Cortex of kidney (tissue), 1 donor: ENCODE measurements at places on chromosomes 2 and 18.

GRCh38 chr2:122610948-122611609, 855.6 kb downstream of the TSN start:
- no peak for DNase-seq

GRCh38 chr2:128801576-128801975, 482.9 kb upstream of the HS6ST1 start:
- DNase-seq, result no peak

GRCh38 chr2:201837824-201838431, 31.6 kb downstream of the CDK15 start:
- no peak for DNase-seq

DNA sequence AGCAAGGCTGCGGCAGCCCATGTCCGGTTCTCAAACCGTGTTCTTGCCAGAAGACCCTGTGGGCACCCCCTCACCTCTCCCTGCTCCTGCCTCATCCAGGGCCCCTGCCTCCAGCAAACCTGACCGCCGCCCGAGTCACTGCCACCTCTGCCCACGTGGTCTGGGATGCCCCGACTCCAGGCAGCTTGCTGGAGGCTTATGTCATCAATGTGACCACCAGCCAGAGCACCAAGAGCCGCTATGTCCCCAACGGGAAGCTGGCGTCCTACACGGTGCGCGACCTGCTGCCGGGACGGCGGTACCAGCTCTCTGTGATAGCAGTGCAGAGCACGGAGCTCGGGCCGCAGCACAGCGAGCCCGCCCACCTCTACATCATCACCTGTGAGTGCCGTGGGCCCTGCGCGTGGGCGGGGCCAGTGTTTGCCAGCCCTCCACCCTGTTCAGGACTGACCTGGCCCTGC, 32.2 kb downstream of the MTERF4 start:
- no peak for DNase-seq

- DNase-seq, result no peak
These were observed 15.2 kb upstream of the FZD5 start for GRCh38 chr2:207784898-207785297.

DNA sequence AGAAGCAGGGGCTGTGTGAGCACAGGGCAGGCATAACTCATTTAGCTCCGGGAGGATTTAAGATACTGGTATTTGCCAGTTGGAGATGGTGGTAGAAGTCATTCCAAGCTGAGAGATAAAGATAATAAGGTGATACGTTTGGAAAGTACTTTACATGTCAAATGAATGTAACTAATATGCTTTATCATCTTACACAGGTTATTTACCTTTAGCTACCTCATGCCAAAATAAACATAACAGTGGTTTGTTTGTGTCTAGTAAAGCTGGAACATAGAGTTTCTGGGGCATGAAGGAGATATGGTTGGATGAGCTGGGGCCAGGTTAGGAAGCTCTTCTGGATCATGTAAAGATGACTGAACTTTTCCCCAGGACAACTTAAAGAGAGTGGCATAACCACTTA, 126.9 kb upstream of the PIK3C3 start:
- DNase-seq, result no peak

DNA sequence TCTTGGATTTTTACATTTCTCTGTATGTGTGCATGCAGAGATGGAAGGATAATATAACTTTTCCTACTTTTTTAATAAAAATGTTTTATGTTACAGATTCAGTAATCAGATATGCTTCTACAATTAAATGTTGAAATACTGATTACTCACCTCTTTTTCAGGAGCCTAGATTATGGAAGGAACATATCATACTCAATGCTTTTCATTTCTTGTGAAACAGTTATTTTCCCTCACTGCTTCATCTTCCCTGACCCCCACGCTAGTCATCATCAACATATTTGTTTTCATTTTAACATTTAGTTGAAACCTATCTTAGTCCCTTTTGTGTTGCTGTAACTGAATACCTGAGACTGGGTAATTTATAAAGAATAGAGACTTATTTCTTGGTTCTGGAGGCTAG, 190.7 kb downstream of the WDR7 start:
- no peak for DNase-seq

DNA sequence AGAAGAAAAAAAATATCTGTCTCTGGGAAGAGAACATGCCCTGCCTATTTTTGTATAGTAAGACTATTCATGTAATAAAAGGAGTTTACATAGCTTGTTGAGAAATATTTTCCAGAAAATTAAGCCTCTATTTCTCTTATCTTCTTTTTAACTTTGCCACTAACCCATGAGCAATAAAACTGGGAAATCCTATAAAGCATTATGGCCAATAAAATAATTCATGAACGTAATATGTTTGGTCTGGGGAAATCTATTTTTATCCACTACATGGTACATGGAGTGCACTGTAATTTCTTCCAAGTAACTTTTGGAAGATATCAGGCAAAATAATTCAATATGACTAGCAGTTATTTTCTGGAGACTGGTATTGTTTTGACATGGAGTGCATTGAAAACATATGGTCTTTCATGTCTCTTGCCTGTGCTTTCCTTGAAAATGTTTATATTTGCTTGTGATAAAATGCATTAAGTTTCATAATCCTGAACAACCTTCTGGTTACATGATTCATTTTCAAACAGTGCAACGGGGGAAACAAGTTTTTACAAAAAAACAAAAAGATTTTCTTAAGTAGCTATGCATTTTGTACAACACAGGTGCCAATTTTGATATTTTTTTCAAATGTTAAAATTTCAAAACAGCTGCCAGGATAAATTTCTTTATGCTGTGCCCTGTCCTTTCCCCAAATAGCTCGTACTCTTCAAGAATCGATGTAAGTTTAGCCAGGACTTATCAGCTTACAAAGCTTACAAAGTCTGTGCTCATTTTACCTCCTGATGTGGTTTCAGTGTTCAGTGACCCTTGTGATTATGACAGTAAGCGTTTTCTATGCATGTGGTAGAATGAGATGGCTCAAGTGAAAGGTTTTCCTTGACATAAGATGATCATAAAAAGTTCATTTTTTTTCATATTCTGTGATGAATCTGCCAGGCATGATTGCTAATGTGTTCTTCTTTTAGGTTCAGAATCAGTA, 194.5 kb downstream of the UBE2E3 start:
- DNase-seq, result no peak

DNA sequence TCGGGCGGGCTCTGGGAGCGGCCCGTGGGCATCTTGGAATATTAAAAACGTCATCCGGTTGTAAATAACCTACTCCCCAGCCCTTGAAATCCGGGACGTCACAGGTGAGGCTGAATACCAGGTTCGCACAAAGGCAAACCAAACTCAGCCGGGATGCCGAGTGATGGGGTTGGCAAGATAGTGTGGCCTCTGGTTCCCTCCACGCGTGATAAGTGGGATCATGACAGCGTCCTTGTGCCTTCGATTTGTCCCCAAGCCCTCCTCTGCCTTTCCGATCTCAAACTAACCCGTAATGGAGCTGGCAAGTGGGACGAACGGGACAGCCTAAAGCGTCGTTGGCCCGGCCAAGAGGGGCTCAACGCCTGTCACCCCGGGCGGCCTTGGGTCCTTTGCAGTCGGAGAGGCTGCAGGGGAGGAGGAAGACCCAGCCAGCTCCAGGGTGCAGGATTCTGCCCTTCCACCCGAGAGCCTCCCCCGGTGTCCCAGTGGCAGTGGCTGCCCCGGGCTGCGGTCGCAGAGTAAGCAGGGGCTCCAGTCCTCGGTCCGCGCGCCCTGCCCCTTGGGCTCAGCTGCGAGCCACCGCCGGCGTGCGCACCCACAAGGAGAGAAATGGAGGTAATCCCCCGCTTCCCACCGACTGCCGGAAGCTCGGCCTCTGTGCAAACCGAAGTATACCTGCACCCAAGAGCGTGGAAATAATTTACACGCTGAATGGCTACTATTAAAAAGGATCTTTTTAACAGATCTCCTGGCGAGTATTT, 13.4 kb upstream of the PAX3 start:
- DNase-seq, result no peak

DNA sequence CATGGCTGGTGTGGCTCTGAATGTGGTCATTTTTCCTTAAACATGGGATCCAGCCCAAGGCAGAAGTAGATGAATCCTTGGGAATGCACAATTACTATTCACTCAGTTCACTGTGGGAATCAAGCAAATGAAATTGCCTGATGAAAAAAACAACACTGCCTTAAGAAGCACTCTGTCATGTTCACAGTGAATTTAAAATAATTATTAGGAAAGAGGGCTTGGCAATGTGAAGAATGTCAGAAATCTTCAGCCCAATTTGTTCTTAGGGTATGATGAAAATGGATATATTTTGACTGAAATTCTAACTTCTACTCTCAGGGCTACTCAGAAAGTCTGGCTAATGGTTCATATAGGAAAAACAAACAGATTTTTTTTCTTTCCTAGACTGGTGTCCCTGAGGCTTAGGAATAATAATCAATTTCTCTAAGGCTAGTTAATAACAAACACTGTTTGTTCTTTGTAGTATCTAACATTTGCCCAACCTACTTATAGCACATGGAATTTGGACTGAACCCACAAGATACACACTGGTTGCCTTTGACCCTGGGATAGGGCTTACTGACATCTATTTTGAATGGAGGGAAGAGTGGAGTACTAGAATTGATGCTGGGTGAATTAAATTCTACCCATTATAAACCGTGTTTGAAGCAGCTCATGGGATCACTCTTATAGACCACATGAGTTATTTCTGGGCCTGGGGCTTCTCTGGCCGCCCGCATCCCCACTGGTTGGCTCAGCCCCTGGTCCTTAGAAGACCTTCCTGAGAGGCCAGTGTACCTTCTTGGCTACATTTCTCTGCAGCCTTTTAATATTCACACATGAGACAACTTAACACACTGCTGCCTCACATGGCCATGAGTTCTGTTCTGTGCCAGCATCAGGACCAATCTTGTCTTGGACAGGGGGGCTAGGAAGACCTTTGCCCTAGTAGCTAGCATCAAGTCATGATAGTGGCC, 8.3 kb upstream of the MRPL33 start:
- no peak for DNase-seq
